NCI-H1092 treated with DMSO at 0.1 percent for 48 hours (cell line): ENCODE measurements at places on chromosomes 11 and 22.

DNA sequence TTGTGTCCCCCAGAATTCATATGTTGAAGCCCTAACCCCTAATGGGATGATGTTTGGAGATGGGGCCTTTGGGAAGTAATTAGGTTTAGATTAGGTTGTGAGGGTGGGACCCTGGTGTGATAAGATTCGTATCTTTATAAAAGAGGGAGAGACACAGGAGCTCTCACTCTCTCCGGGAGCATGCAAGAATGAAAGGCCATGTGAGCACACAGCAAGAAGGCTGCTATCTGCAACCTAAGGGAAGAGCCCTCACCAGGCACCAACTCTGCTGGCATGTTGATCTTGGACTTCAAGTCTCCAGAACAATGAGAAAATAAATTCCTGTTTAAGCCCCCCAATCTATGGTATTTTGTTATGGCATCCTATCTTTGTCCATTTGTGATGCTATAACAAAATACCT is 97.3 kb downstream of the ELP4 start:
- DNase-seq = no peak

DNA sequence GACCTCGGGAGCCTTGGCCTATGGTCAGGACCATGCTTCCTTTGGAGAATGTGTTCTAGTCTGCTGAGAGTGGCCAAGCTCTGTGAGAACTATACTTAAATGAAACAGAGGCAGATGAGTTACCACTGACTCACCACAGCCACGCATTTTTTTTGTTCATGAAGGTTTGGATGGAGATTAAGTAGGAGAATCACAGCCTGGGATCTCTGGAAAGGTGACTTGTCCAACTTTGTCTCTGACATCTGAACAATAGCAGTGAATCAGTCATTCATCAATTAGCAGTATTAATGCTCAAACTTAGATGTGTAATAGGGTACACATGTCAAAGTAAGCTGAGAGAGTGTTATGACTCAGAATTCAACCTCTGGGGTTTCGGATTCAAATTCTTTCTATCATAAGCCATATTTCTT is 100.7 kb upstream of the ANO3 start:
- DNase-seq = no peak

DNA sequence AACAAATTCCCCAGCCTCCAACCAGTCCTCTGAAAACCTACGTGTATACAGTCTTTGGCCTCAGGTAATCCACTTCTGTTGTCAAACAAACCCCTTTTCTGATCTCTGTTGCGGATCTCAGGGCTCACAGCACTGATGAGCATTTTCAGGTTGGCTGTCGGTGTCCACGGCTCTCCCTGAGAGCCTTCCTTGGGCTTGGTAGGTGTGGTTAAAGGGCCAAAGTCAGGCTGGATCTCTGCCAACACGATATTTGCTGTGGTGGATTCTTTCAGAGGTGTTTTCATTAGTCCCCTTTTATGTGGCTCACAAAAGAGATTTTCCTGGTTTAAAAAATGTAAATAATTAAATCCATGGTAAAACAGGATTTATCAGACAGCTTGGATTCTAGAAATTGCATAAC is 2.9 kb downstream of the E2F8 start:
- no peak for DNase-seq

DNA sequence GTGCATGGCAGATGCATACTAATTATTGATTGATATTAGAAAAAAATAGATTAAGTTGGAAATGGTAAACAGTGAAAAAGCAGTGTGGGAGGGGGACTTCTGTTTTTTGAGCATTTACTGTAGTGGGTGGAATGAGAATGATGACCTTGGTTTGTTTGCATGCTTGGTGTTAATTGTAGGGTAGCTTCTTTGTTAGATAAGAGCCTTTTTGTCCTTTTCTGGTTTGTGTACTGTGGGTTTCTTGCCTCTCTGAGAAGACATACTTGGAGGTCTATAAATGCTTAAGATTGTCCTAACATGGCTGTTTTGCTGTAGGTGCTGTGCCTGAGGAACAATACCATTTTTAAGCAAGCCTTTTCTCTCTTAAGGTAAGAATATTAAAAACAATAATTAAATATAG is 17.0 kb downstream of the MRPL48 start:
- no peak for DNase-seq

DNA sequence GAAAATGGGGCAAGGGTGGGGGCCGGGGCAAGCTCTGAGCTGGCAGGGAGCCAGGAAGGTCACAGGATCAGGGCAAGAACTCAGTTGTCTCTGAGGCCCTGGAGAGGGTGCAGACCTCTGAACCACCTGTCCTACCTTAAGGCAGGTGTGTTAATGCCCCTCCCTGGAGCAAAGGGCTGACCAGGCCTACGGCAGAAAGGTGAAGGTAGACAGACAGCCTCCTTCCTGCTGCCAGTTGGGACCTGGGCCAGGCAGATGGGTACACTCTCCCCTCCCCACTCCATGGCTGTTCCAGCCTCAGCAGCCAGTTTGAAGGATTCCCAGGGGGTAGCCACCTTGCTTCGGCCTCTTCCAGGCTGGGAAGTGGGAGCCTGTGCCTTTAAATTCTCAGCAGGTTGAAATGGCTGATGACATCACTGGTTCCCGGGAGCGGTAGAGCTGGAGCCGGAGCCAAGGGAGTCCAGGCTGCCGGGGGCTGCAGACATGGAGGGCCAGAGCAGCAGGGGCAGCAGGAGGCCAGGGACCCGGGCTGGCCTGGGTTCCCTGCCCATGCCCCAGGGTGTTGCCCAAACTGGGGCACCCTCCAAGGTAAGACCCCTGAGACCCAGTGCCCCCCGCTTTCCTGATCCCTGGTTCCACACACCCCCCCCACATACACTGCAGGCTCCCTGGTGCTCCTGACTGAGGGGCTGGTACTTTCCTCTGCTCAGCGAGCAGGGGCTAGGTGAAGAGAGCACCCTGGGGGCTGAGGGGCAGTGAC is at the start of gene INPP5J:
INPP5J (plus strand) TSS at position 435 of the 760 bp plus-strand sequence; CDS start at position 484, 49 bp downstream.
- peak; percentile 61 for DNase-seq

GRCh38 chr11:3686751-3687150 is 15.6 kb upstream of the CHRNA10 start:
- DNase-seq = no peak

- peak; percentile 0 for DNase-seq
These were observed 1404.2 kb downstream of the BRD1 start for GRCh38 chr22:48423481-48423911.

- no peak for DNase-seq
These were observed 1889.7 kb downstream of the LRRC4C start for GRCh38 chr11:39569789-39570188.

GRCh38 chr11:106503901-106504300 is 426.4 kb downstream of the AASDHPPT start:
- DNase-seq = no peak

DNA sequence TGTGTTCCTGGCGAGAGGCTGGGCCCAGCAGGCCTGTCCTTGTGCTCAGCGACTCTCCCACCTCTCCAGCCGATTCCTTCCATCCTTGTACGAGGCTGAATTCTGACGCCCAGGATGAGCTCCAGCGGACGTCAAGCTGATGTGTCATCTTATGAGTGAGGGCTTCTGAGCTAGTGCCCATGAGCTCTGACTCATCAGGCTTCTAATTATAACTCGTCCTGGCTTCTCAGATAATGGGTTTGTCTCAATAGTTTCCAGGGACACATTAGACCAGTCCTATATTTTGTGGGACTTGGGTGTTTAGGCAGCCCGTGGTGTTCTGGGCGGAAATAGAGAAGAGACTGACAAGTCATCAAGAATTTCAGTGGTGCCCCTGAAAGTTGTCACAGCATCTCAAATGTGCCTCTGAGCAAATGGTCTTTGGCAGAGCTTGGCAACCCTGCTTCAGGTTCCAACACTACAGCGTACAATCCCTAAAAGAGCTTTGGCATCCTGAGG is 108.2 kb upstream of the CD44 start:
- DNase-seq = no peak

DNA sequence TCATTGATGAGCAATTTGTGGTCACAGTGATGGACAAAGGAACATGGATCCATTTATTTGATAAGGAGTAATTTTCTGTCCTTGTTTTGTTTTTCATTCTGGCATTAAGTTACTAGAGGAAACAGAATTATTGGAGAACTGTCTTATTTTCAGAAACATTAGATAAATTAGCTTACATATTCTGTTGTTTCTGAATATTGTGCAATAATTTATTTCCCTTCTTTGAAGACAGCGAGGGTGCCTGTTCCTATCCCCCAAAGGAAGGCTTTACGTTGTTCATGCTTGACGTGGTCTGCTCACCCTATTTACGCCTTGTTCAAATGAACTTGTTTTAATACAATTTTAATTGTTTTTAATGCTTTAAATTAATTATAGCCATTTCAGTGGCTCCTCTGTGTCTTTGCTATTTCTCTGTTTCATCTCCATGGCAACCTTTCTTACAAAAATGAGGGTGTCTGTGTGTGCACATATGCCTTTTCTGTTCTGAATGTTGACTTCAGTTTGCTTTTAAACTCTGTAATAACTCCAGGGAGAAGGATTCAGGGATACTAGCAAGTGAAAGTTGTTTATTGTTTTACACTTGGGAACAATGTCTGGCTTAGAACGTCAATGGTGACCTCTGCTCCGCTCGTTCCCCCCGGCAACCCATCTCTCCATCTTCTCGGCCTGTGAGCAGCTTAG is 138.3 kb upstream of the PLET1 start:
- DNase-seq = no peak

DNA sequence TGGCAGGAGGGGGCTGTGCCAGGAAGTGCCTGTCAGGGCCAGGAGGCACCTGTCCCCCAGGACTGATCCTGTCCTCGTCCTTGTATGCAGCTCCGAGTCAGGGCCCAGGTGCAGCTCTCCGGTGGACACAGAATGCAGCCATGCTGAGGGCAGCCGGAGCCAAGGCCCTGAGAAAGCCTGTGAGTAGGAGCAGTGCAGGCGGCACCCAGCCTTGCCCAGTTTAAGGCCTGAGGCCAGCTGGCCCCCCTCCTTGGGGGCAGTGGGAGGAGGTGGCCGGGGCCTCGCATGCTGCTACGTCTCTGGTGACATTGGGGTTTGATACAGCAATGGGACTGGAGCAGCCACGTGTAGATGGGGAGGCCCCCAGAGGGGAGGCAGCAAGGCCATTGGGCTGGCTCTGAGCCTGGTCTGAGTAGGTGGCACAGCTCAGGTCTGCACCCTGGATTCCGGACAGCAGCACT is 34.9 kb downstream of the SBF1 start:
- DNase-seq = no peak

DNA sequence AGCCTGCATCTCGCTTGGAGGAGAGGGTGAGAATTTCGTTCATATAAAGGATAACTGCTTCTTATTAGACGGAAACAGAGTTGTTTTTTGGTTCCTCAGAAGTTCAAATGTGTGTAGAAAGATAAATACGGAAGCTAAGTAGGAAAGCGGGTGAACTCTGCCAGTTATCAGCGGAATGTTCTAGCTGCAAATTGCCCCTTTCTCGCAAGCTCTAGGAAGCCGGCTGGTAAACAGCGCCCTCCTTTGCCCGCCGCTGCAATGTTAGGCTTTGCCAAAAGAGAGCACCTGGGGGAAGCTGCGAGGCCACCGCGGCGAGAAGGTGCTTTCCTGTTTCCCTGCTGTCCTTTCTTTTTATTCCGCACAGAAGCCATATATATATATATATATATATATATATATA is 67.0 kb downstream of the IGLL5 start:
- DNase-seq = peak; percentile 18

DNA sequence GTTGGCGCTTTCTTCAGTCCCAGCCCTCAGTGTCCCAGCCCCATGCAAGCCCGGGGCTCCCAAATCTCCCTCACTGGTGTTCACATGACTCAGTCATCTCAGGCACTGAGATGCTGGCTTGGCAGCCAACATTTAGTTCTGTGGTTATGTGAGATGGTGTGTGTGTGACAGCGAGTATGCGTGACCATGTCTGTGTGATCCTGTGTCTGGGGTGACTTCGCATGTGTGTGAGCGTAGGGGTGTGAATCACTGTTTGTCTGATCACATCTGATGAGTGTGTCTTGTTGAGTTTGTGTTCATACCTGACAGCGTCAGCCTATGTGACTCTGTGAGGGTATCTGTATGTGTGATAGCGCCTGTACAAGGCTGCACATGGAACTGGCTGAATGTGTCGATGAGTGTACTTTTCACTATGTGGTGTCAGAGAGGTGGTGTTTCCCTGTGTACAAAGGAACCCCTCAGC is 16.2 kb downstream of the CREB3L1 start:
- DNase-seq = no peak

DNA sequence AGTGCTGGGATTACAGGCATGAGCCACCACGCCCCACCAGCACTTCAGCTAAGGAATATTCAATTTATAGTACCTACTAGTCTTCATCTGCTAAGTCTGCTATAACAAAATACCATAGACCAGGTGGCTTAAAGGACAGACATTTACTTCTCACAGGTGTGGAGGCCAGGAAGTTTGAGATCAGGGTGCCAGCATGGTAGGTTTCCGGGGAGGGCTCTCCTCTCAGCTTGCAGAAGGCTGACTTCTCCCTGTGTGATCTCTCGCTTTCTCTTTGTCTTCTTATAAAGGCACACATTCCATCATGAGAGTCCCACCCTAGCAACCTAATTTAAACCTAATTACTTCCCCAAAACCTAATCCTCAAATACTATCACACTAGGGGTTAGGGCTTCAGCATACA is 433.0 kb downstream of the INSC start:
- no peak for DNase-seq

- DNase-seq = no peak
These were observed 40.4 kb upstream of the ADORA2A start for GRCh38 chr22:24386937-24387471.

DNA sequence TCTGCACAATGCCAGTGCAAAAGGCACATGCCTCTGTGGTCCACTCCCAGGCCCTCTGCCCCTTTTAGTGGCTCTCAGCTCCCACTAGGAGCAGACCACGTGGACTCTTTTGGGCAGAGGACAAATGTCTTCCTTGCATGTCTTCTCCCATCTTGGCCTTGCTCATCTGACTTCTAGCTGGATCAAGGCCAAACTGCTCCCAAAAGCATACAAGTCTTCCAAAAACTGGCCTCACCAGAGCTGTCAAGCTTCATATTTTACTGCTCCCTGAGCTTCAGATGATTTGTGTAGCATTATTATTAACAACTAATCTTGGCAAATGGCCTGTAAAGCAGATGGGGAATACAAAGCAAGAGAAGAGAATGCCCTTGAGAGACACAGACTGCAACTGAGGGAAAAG is 6.9 kb downstream of the SMPD1 start:
- no peak for DNase-seq

DNA sequence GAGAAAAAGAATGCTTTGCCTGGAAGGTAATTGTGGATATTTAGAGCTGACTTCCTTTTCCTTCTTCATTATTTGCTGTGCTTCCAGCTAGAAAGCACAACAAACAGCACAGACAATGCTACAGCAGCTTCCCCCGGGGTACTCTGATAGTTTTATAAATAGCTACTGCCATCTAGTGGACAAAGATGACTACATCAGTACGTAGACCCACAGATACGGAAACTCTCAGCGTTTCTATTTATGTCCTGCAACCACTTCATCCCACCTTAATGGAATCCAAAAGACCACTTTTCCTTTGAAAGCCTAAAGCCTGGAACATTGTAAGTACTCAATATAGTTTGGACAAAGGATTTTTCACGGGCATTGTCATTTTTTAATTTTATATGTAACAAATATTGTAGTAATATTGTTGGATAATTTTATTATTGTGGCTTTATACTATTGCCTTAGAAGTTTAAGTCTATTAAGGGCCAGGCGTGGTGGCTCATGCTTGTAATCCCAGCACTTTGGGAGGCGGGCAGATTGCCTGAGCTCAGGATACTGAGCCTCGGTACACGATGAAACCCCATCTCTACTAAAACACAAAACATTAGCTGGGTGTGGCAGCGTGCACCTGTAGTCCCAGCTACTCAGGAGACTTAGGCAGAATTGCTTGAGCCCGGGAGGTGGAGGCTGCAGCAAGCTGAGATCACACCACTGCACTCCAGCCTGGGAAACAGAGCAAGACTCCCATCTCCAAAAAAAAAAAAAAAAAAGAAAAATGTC is 7.5 kb downstream of the HSPA8 start:
- DNase-seq = peak; percentile 85
